GM12865 (cell line): ENCODE measurements at places on chromosomes 4 and X.

- DNase-seq: no peak
Measured at GRCh38 chrX:40120838-40121580, 23.3 kb upstream of the BCOR start.

DNA sequence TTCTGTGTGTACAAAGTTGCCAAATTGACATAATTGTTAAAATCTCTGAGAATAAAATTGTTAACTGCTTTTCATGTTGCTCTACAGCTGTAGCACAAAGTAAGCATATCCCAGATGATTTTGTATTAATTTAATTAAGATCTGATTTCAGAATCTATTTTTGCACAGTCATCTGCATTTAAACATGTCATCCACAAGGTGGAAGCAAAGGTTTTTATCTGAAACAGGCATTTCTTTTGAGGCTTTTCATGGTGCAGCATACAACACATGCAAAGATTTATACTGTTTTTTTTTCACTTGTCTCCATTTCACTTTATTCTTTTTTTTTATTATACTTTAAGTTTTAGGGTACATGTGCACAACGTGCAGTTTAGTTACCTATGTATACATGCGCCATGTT is 51.2 kb downstream of the GC start:
- DNase-seq: no peak

DNA sequence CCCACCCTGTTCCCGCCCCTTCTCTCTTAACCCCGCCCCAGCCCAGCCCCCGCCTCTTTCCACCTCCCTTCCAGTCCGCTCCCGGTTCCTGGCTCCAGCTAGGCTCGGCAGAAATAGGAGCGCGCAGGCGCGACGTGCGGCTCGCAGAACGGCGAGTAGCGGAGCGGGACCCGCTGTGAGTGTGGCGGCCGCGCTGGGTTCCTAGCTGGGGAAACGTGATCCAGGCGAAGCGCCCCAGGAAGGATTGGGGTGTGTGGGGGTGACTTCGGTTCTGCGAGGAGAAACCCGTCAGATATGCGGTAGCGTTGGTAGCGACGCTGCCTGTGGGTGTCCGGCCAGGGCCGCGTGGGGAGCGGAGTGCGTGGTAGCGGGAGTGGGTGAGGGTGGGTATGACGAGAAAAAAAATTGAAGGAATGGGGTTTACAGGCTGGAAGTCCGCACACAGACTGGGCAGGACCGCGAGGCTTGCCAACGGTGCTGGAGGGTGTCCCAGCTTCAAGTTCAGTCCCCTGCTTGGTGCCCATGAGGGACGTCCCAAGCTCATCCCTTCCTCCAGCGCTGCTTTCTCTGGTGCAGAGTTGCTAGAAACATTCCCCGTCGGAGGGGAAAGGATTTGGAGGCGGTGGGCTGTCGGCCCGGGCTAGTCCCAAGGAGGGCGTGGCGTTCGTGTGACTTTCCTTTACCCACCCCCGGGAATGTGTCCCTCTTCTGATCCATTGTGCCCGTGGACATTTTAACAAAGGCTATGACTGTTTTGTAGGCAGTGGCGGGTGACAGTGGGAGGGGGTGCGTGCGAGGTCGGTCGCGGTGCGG is at the start of gene PRRG1:
PRRG1 (plus strand) TSS at position 144 of the 813 bp plus-strand sequence. CDS start 56,886 bp downstream, outside the sequence.
- no peak for DNase-seq

DNA sequence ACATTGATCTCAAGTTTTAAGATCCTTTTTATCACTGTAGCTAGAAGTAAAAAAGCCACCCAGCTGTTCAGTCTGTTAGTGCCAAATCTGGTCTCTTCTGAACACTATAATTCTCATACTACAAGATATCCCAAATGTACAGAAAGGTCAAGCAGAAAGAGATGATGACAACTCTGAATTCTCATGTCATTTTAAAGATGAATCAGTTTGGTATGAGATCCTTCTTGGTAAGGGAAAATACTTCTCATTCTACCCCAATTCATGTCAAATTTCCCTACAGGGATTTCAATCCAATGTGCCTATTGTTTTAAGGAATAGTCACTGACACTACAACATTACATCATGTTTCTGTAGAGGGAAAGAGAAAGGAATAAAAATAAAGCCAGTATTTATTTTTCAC is 184.5 kb downstream of the CPEB2 start:
- DNase-seq: no peak

GRCh38 chr4:67701517-67701850 is 529 bp upstream of the UBA6 start:
- peak; percentile 31 for DNase-seq

- DNase-seq: no peak
Measured at GRCh38 chr4:76641758-76642157, 206.7 kb downstream of the SHROOM3 start.

DNA sequence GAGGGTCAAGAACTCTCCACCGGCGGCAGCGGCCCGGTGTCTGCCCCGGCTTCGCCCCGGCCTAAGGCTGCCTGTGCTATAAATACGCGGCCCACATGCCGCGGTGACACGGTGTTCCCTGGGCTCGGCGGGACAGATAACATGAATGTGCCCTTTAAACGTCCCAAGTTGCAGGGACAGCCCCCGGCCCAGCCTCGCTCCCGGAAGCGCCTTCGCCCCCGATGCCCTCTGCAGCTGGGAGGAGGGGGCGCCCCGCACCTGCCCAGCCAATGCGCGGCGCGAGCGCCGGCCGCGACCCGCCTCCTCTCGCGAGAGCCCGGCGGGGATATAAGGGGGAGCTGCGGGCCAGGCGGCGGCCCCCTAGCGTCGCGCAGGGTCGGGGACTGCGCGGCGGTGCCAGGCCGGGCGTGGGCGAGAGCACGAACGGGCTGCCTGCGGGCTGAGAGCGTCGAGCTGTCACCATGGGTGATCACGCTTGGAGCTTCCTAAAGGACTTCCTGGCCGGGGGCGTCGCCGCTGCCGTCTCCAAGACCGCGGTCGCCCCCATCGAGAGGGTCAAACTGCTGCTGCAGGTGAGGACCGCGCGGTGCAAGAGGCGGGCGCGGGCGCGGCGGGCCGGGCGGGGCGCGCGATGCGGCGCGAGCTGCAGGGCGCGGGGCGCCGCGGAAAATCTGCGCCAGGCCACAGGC is at the start of gene SLC25A4:
SLC25A4 (plus strand) TSS at position 355 of the 689 bp plus-strand sequence; CDS start at position 462, 107 bp downstream.
- peak; percentile 93 for DNase-seq

DNA sequence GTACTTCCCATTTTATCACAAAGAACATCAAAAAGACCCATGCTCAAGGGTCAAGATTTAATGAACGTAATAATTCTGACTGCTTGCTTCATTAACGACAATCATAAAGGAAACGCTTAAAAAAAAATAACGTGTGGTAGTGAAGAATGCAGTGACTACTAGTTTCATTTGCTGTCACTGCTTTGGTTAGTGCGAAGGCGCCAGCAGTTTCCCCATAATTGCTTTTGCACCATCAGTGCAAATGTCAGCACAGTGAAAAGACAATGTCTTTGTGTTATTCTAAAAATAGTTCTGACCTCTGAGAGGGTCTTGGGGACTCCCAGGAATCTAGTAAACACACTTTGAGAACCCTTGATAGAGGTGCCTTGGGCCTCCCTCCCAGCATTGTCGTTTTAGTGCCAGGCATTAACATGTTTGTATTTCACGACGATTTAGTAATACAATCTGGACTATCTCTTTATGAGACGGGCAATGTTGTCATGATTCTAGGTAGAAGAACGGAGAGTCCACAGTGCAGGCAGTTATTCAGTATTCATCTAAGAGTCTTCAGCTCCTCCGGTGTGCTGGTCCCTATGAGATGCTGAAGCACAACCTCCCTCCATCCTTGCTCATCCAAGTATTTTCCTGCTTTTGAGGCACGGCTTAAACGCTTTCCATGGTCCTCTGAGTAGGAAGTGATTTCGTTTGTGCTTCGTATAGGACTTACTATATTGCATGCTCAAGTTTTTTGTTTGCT is 71.0 kb downstream of the AFF1 start:
- peak; percentile 74 for DNase-seq

DNA sequence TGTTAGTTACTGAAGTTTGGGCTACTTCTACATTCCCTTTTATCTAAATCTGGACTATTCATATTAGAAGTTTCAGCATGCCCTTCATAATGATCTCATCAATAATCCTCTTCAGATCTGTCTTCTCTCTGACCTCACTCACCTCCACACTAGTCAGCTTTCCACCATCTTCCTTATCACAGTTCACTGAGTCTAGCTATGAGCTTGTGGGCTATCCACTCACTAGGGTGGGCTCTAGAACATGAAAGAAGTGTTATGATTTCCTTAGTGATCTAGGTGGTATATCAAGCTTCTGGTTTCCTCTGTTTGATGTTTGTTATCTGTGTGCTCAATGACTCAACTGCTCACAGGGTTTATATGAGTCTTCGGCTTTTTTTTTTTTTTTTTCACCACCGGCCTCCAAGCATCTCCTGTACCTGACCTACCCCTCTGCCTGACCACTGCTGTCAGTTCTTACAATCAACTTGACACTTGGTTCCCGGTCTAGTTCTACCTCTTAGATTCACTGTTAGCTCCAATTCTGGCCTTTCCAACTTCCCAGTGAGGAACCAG is 103.1 kb downstream of the PAPSS1 start:
- DNase-seq: no peak

DNA sequence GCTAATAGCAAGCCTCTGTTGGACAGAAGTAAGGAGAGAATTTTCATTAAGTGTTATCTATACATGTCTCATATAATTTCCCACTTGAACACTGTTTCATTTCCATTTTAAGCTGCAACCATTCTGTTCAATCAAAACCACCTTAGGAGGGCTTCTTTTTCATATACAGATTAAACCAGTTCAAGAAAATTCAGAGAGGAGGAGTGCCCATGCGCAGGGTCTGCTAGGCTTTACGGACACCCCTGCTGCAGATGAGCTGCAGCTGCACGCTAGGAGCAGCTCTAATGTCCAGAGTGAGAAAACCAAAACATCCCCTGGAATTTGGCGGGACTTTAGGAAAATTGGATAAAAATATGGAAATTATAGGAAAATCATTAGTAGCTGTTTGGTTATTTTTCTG is 541.0 kb downstream of the SPRY1 start:
- no peak for DNase-seq

DNA sequence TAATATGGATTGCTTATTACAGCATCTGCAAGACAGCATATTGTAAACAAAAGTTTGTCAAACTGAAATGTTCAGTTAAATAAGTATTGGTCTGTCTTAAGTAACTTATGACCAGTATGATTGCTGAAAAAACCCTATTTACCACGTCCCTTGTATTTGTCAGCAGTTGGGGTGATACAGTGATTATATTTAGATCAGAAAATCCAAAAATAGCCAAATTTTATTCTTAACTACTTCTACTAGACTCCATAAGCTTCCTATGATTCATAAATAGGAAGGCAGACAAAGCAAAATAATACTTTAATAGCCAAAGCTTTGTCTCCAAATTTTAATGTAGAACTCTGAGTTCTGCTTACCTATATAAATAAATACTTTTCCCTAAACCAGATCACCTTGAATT is 45.3 kb downstream of the TBCK start:
- DNase-seq: no peak

DNA sequence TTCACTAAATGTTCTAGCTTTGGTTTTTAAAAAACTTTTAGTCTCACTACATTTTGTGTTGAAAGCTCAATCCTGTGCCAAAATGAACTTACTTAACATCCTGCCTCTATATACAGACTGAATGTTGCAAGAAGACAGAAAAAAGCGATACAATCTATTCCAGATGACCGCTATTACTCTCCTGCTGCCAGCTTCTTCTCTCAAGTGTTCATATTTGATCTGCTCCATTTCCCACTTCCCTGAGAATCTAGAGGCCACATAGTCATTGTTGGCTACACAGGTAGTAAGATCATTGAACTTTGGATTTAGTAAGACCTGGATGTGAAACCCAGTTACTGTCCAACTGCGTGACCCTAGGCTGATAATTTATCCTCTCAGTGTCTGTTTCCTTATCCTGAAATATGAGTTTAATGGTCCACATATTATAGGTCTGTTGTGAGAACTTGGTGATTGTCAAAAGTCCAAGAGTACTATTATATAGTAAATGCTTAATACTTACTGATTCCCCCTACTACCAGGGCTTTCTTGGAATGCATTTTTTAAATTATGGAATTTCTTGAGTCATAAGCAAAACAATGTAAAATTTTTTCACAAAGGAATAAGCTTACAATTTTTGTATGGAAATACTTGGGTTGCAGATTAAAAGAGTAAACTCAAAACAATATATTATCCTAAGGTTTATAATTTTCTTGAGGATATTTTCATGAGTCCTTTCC is 976.8 kb upstream of the ADGRL3 start:
- no peak for DNase-seq

DNA sequence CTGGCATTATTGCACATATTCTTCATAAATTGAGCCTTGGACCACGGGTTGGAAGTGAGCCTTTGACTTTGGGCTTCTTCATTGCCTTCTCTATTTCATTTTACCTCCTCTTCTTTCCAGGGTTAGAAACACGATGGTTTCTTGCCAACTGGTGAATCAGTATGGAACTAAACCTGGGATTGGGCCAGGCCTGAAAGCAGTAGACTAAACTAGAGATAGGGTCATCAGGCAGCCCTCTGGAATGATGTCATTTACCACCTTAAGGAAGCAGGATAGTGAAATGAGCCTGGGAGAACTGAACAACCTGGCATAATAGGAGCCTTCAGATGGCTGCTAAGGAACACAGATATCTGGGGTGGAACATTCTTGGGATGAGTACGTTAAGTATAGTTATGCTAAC is 67.5 kb upstream of the ATP8A1 start:
- no peak for DNase-seq

GRCh38 chrX:114599911-114600310 is 16.0 kb downstream of the HTR2C start:
- no peak for DNase-seq

- no peak for DNase-seq
Measured at GRCh38 chr4:2284161-2284933, 22.4 kb upstream of the MXD4 start.

DNA sequence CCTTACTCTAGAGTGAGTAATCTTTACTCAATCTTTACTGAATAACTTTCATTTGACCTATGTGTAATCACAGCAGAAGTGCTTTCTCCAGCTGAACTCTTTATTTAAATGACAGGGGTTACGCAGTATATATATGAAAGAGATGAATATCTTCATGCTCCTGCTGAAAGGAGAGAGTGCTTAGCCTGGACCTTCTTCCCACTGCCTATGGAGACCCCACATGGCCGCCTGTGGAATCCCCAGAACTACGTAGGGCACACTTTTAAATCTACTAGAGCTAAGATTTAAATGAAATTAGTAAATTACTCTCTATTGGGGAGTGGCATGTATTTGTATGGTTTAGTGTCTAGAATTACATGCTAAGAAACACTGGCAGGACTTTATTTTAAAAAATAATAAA is 391.2 kb downstream of the ANKRD50 start:
- no peak for DNase-seq

DNA sequence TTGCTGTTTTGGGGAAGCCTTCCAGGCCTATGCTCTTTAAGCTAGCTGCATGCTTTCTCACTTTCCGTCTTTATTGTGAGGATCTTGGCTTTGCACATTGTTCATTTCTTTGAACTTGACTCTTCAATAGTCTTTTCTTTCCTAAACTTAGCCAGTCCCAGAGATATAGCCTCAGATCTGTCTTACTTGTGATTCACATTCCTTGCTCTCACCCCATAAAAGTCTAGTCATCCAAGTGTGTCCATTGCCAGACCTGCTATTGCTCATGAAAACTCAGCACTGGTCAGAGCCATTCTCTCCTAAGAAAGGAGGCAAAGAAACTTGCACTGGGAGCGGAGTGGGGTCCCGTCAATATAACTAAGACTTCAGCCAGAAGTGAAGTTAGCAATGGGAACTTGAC is 275.0 kb upstream of the CTSO start:
- no peak for DNase-seq

- DNase-seq: no peak
Measured at GRCh38 chr4:24624381-24624780, 40.0 kb upstream of the DHX15 start.
